ENCODE measurements at places on chromosomes 1 and 21.

GRCh38 chr1:168230709-168231108 is 4.9 kb downstream of the SFT2D2 start:
- no peak for DNase-seq

GRCh38 chr1:7375329-7375728 is 395.8 kb upstream of the VAMP3 start:
- DNase-seq = no peak

GRCh38 chr1:178944729-178945128 is 73.9 kb upstream of the ANGPTL1 start:
- no peak for DNase-seq

- no peak for DNase-seq
These were observed 118.9 kb downstream of the PGBD5 start for GRCh38 chr1:230307213-230307612.

DNA sequence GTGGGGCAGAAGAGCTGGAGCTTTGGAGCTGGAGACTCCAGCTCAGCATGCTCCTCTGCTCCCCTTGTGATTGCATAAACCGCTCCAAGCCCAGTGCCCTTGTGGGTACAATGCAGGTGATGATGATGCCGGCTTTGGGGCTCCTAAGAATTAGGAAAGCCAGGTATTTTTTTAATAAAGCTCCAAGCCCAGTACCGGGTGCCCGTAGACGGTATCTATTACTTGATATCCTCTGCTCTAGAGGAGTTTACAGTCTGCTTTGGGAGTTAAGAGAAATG is 27.2 kb downstream of the TENT5C start:
- DNase-seq = no peak

DNA sequence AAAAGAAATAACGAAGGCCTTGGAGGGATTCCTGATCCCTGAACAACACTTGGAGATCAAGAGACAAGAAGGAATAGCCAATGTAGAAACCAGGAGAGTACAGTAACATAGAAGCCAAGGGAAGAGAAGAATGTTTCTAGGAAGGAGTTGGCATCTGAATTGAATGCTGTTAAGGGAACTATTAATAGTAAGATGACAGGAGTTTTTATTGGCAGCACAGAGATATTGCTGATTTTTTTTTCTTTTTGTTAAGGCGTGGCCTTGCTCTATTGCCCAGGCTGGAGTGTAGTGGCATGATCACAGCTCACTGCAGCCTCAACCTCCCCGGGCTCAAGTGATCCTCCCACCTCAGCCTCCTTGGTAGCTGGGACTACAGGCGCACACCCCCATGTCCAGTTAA is 9.6 kb upstream of the SFT2D2 start:
- DNase-seq = no peak

DNA sequence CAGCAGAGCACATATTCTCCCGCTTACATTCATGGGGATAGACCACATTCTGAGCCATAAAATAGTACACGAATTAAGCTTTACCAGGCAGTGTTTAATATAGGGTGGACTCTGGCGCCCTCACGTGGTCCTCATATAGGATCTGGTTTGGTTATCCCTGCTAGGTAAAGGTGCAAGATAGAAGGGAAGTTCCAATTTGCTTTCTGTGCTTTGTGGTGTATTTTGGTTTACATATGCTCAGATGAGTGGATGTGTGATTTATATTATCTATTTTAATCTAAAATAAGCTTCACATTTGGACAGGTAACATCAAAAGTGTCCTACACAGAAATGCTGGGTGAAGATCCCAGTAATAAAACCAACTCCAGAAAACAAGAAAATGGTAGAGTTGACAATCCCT is 3.6 kb downstream of the CR1 start:
- peak; percentile 89 for DNase-seq

DNA sequence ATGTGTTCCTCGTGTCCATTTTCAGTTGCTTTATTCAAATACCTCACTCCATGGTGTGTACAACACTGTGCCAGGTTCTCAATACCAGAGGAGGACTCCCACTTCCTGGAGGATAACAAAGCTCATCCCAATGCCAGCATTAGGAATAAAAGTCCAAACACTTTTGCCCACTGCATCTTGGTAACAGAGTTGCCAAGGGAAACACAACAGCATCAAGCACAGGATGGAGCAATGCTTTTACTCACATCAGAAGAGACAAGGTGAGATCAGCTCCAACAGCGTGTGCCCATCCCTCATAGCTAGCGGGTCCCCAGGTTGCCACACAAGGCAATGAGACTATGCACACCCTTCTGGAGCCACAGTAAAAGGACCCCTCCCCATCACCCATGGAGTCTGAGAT is 2.9 kb downstream of the KRTAP20-4 start:
- DNase-seq = no peak

DNA sequence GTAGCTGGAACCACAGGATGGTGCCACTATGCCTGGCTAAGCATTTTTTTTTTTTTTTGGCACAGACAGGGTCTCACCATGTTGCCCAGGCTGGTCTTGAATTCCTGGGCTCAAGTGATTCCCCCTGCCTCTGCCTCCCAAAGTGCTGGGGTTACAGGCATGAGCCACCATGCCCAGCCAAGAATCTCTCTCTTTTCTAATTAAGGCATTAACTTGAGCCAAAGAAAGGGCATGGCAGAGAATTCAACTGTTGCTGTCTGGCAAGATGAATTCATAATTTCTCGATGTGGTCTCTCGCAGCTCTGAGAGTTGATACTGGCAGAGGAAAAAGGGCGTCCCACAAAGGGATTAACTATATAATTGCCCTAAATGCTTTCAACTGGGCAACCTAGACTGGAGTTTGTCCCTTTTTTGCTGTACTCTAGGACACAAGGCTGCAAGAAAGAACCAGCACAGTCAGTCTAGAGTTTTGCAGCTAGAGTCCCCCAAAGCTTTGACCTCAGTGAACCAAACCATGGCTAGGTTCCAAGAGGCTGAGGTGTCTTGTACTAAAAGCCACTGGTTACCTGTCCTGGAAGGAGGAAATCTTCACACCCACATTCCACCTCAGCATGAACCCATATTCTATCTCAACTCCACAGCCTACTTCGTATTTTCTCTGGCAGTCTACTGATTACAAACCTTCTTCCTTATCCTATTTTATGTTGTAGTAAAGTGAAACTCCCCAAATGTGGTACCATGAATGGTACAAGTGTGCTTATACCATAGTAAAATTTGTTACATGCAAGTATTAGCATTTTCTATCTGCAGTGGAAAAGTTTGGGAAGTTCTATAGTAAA is 51.2 kb downstream of the OPTC start:
- no peak for DNase-seq

DNA sequence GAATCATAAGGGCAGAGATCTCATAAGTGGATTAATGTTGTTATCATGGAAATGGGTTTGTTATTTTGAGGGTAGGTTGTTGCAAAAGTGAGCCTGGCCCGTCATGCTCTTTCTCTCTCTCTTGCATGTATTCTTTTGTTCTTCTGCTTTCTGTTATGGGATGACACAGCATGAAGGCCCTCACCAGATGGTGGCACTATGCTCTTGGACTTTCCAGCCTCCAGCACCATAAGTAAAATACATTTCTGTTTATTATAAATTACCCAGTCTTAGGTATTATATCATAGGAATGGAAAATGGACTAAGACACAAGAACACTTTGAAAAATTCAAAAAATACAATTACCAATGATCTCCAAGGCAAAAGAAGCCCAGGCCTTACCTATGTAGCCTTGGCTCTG is 676.1 kb downstream of the PTPRU start:
- DNase-seq = peak; percentile 69

DNA sequence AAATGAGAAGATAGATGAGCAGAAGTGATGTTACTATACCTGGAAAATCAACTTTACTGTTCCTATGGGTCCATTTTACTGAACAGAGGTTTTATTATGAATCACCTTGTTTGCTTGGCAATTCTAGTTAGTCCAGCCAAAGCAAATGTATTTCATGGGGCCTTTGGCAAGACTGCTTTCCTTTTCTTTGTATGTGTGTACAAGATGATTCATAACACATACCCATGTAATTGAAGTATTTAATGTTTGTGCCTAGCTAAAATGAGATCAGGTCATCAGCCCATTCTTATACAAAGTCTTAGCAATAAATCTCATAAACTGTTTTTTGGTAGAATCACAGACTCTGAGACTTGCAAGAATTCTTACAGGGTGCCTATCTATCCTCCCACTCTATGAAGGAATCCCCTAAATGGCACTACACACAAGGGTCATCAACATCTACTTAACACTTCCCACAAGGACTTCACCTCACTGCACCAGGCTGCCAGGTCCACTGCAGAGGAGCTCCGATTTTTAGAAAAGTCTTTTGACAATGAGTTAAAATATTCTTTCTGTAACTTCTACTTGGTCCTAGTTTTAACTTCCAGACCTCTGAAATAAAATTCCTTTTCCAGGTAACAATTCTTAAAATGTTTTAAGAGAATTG is 58.5 kb downstream of the LPAR3 start:
- peak; percentile 14 for DNase-seq

GRCh38 chr1:212479188-212479587 is 46.5 kb downstream of the NENF start:
- DNase-seq = no peak

- no peak for DNase-seq
These were observed 31.6 kb upstream of the WDR26 start for GRCh38 chr1:224466154-224466553.

GRCh38 chr21:15255763-15256162 is 191.0 kb upstream of the NRIP1 start:
- DNase-seq = no peak

DNA sequence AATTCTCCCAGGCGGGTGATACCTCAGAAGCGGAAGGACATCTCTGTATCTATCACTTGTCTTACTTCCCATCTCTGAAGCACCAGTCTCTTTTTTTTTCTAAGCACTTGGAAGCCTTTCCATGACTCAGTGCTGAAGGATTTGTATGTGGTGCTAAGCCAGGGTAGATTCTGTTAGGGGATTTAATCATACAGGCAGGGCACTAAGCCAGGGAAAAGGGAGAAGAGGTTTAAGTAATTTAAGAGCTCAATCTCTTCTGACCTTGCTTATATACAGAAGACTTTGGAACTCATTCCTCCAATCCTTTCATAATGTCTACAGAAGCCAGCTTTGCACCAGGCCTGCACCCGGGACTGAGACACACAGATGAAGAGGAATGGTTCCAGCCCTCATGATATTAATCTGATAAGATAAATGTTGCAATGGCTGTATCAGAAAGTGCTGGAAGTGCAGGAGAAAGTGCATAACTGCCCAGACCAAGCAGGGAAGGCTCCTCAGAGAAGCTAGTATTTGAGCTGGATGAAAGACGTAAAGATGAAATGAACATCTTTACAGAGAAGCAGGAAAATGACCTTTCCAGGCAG is 11.0 kb downstream of the FAM163A start:
- DNase-seq = no peak

GRCh38 chr1:152118915-152119314 is 3.7 kb upstream of the TCHH start:
- peak; percentile 21 for DNase-seq

DNA sequence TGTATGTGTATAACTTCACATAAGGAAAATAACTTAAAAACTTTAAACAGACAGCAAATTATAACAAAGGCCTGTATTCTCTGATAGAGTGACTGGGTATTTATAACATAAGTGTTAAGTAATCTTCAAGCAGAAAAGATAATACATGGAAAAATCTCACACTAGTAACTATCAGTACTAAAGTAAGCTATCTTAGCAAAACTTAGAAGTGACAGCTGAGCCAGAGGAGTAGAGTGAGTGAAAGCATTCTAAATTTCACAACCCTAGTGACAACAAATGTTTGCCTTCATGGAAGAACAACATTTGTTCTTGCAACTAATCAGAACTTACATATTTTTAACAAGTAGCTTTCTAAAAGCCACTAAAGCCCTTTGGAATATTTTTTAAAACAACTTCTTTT is 74.5 kb upstream of the B3GALT2 start:
- DNase-seq = no peak

GRCh38 chr21:45749974-45750373 is 106.4 kb downstream of the PCBP3 start:
- no peak for DNase-seq

DNA sequence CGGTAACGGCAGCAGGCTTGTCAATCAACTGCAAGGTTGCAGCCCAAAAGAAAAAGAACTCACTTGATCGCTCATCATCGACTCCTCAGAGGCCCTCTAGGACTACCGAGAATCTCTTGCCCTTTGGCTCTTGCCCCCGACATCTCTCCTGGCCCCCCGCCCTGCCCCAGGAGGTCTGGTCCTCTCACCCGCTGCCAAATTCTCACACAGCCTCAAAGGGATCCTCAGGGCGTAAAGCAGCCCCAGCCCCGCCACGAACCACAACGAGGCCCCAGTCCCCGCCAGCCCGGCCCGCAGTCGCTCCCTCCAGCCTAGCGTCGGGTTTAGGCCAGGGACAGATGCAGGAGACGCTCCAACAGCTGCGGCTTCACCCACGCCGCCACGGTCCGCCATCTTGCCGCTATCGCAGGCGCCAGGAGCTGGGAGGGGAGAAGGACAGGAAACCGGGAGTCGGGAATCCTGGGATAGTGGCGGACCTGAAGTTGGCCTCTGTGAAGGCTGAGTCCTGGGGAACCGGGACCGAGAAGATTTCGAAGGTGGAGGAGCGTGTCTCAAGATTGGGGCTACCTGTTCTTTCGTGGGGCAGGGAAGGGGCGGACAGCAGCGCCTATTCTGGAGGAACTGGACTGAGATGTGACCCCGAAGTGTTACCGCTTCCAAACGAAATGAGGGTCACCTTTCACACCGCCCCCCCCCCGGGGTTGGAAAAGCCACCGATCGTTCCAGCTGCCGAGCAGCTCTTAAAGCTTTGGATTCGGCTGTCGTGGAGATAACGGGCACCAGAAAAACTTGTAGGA is at the start of gene ST7L:
Gene ST7L (minus strand): TSS at position 421 of the 797 bp plus-strand sequence. CDS start 28 bp downstream, at position 393.
- peak; percentile 82 for DNase-seq

DNA sequence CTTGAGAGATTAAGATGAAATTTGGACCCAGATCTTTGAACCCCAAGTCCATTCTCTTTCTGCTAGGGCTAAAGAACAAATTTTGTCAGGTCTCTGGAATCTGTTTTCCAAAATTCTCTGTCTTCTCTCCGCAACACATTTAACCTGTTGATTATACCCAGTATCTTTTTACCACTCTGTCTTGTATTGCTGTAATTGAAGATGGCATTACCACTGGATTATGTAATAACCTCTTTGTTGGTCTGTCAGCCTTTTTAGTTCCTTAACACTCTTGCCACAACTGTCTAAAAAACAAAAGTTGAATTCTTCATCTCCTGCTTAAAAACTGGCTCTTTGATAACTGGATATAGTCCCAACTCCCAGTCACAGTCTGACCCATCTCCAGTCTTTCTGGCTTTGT is 3.0 kb downstream of the SRP9 start:
- peak; percentile 44 for DNase-seq

DNA sequence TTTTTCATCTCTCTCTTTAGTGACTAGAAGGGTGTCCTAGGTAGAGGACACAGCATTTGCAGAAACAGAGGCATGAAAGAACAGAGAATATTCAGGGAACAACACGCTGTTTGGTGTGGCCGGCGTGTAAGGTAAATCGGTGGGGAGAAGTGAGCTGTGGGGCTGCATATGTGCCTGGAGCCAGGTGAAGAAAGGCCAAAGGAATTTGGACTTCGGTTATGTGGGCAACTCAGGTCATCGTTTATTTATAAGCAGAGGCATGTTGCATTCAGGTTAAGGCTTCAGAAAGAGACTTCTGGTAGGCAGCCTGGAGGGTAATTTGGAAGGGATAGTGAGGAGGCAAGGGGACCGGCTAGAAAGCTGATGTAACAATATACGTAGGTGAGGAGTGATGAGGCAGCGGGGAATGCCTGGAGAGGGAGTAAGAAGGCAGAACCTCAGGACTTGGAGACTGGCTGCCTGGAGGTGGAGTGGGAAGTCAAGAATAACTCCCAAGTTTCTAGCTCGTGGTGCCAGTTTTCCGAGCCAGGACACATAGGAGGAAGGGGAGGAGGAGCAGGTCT is 64.1 kb upstream of the ACOT11 start:
- peak; percentile 27 for DNase-seq
